Activated naive CD4-positive, alpha-beta T cell treated with anti-CD3 and anti-CD28 coated beads, Interleukin-2, amount 50 U/mL, for 16 hours (primary cell): ENCODE measurements at places on chromosomes 6 and 20.

- no peak for DNase-seq
Measured at GRCh38 chr6:114068116-114068515, 97.2 kb upstream of the HDAC2 start.

- no peak for DNase-seq
Measured at GRCh38 chr6:125808060-125808459, 17.3 kb downstream of the NCOA7 start.

DNA sequence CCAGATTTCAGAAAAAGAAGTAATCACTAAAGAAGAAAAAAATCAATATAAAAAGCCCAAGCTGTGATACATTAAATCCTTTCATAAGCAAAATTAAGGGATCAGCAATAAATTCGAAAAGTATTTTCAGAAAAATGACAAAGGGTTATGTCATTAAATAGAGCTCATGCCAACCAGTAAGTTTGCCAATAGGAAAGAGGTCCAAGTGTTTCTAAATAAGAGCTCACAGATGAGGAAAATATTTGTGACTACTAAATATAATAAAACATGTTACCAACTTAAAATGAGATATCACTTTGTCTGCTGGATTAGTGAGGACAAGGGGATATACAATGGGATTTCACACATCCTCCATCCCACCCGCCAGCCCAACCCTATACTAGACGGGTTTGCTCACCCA lies 140.3 kb upstream of the EYA4 start:
- no peak for DNase-seq

DNA sequence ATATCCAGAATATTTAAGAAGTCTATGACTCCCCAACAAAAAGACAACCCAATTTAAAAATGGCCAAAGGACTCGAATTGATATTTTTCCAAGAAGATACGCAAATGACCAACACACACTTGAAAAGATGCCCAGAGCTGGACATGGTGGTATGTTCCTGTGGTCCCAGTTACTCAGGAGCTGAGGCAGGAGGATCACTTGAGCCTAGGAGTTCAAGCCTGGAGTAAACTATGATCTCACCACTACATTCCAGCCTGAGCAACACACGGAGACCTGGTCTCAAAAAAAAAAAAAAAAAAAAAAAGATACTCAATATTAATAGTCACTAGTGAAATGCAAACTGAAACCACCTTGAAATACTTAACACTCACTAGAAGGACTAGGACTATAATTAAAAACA lies 12.2 kb upstream of the ARMC2 start:
- DNase-seq = no peak

DNA sequence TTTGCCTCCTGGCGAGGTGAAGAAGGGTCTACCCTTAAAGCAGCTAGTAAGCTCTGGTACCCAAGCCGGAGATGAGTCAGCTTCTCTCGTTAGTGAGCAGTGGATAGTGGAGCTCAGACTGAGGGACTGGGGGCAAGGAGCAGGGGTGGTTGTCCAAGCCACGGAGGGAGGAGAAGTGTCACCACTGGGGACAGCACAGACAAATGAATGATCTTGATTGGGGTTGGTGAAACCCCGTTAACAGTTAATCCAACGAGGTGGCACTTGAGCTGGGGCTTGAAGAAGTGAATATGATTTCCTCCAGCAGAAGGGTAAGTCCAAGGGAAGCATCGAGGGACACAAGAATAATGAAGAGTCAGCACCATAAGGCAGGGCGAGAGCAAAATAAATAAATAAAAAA lies 43.0 kb downstream of the JARID2 start:
- DNase-seq = no peak

- DNase-seq = no peak
Measured at GRCh38 chr6:106475284-106475683, 114.8 kb downstream of the CRYBG1 start.

DNA sequence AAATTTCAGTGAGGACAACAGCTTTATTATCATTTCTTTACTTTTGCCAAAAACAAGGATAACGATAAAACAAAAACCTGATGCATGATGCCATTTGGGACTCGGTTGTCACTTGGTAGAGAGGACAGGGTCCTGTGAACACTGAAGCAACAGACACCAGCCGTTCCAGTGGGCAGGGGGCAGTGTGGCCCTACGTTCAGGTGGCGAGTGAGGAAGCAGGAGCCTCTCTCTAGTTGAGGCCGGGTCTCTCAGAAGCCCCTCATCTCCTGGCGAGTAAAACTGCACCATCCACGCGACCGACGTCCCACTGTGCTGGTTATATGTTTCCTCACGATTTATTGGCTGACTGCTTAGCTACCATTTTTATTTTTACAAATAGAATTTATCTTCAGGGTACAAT lies 231.6 kb downstream of the THBS2 start:
- DNase-seq = no peak

- DNase-seq = no peak
Measured at GRCh38 chr6:81054036-81054435, 698.4 kb downstream of the TENT5A start.

- no peak for DNase-seq
Measured at GRCh38 chr6:2232445-2232844, 13.0 kb downstream of the GMDS start.

DNA sequence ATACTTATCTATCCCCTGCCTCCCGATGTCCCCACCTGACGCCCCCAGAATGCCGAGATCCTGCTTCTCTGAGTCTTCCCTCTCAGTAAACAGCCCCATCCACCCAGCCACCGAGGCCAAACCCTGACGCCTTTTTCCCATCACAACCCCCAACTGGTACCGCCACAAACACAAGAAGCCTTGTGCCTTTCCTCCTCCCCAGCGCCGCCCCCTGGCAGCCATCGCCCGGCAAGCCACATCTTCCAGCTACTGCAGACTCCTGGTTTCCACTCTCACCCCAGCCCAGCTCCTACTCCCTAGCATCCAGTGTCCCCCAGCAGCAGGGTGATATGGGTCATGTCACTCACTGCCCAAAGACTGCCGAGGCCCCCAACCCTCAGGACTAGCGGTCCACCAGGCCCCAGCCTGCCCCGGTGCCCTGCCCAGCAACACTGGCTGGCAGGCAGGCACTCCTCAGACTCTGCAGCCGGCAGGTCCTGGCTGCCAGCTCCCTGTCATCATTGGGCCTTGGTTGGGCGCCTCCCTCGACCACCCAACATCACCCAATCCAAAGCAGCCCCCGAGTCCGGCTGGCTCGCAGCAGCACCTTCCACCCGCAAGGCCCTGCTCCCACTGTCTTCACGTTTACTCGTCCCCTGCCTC lies 11.2 kb downstream of the TCFL5 start:
- no peak for DNase-seq

DNA sequence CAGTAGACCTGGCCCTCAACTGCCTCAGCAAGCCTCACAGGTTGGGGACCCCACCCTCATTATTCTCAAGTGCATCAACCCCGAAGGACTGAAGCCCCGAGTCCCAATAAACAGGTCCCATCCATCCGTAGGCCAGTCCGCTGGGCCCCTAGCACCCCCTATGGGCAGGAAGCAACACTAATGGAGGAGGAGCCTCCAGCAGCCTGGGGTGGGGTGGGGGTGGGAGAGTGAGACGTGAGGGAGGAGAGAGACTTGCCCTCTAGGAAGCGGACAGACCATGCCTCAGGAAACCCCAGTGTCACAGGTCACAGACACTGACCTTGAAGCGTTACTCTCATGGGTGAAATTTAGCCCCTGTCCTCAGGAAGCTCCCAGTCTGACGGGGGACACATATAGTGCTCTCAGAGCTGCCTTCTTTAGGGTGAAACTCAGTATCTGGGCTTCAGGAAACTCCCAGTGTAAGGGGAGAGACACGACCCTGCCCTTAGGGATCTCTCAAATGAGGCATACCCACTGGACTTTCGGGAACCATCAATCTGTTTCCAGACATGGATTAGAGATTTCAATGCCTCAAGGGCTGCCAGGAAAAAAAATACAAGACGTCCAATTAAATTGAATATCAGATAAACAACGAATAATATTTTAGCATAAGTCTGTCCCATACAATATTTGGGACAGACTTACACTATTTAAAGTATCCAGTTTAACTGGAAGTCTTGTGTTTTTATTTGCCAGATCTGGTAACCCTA lies 125.8 kb downstream of the MRPL14 start:
- no peak for DNase-seq

GRCh38 chr6:30748851-30749540 lies 4.6 kb upstream of the IER3 start:
- no peak for DNase-seq
